MCF 10A (cell line): ENCODE measurements at places on chromosomes 5 and 9. TPM values are rescaled to one million over a fixed set of nuclear protein-coding genes. Genes with fewer than 3 reads are reported as not detected.

The FAM200C gene
- 2.2 and 3.7 TPM in 2 replicates for total RNA-seq

The MYORG gene
- 2.4 and 2.9 TPM in 2 replicates for total RNA-seq

The ABLIM3 gene
- 168 and 206 TPM in 2 replicates for total RNA-seq

The PITX1 gene
- total RNA-seq, result 37.1 and 42.9 TPM in 2 replicates

The STING1 gene
- 33.1 and 35.1 TPM in 2 replicates for total RNA-seq

The LHX6 gene
- total RNA-seq, result 0.26 TPM in 1 of 2 replicates, not detected in the other

The TMC1 gene
- not detected in 2 replicates for total RNA-seq

The SYNPO gene
- 6.3 and 7.1 TPM in 2 replicates for total RNA-seq

The OR1J2 gene
- total RNA-seq, result not detected in 2 replicates

The NR5A1 gene
- not detected in 2 replicates for total RNA-seq

The TERT gene
- 0.16 TPM in 1 of 2 replicates, not detected in the other for total RNA-seq

The SVEP1 gene
- 9.9 and 21.9 TPM in 2 replicates for total RNA-seq

The BARHL1 gene
- total RNA-seq, result not detected in 2 replicates

The CTSV gene
- 1.9 and 2.8 TPM in 2 replicates for total RNA-seq

The HMCN2 gene
- total RNA-seq, result not detected in 2 replicates

The MCIDAS gene
- total RNA-seq, result 1.8 TPM in 2 replicates

The GARIN3 gene
- total RNA-seq, result not detected in 2 replicates

The RRAGA gene
- 44.0 and 50.3 TPM in 2 replicates for total RNA-seq

The ADAMTS16 gene
- total RNA-seq, result not detected in 2 replicates

The YIPF5 gene
- 88.7 and 115 TPM in 2 replicates for total RNA-seq

The PTGR1 gene
- total RNA-seq, result 27.4 and 27.8 TPM in 2 replicates

The LCN9 gene
- not detected in 2 replicates for total RNA-seq

The SLC4A9 gene
- 0.37 TPM in 1 of 2 replicates, not detected in the other for total RNA-seq

The TMEM215 gene
- not detected in 2 replicates for total RNA-seq

The JAK2 gene
- 4.3 and 6.6 TPM in 2 replicates for total RNA-seq

The PCDHGA8 gene
- total RNA-seq, result 0.28 and 0.56 TPM in 2 replicates

The RORB gene
- total RNA-seq, result not detected in 2 replicates

The SLC34A1 gene
- total RNA-seq, result not detected in 2 replicates

The MYOZ3 gene
- total RNA-seq, result not detected in 2 replicates

The CAPSL gene
- not detected in 2 replicates for total RNA-seq

The PCDHGB6 gene
- total RNA-seq, result 0.68 and 1.4 TPM in 2 replicates

The CDKN2B-AS1 gene
- not detected in 2 replicates for total RNA-seq

The C5 gene
- total RNA-seq, result 3.2 and 4.2 TPM in 2 replicates

The PCDHGA2 gene
- total RNA-seq, result 0.32 and 0.33 TPM in 2 replicates

The FOXD1 gene
- 46.4 and 50.9 TPM in 2 replicates for total RNA-seq
